ENCODE measurements at places on chromosomes 3 and 15.
A peak's percentile ranks its signal among the peaks of the same experiment; 100 is the strongest.

GRCh38 chr3:171943262-171944117 lies 95.9 kb upstream of the FNDC3B start:
- DNase-seq: no peak

- DNase-seq: no peak
Observed at GRCh38 chr15:68590721-68591389, 12.1 kb downstream of the CORO2B start.

DNA sequence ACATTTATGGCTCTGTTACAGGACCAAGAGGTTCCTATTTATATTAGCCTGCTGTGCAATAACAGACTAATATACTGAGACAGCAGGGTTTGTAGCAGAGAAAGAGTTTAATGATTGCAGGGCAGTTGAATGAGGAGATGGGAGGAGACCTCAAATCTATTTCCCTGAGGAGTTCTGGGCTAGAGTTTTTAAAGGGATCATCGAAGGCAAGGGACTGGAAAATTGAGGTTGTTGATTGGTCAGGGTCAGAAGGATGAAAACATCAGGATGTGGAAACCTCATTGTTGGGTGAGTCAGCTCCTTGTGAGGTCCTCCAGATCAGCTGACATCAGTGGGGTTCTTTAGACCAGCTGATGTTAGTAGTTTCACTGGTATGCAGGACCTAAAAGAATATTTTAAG lies 60.6 kb upstream of the GOLGA8B start:
- no peak for DNase-seq

GRCh38 chr3:38343797-38344594 lies 2.6 kb upstream of the XYLB start:
- DNase-seq: no peak

GRCh38 chr3:15926871-15927270 lies 129.1 kb upstream of the ANKRD28 start:
- DNase-seq: no peak

DNA sequence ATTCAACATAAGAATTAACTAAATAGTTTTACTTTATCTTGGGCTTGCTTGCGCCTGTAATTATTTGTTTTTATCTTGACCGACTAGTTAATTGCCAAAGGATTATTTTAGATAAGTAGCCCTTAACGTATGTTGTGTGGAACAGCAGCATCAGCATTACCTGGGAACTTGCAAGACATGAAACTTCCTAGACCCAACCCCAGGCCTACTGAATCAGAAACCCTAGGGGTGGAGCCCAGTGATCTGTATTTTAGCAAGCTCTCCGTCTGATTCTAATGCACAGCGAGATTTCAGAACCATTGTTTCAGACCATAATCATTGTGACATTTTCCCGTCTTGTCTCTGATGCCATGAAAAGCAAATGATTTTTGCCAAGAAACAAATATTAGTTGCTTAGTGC lies 31.1 kb downstream of the FILIP1L start:
- DNase-seq: no peak

DNA sequence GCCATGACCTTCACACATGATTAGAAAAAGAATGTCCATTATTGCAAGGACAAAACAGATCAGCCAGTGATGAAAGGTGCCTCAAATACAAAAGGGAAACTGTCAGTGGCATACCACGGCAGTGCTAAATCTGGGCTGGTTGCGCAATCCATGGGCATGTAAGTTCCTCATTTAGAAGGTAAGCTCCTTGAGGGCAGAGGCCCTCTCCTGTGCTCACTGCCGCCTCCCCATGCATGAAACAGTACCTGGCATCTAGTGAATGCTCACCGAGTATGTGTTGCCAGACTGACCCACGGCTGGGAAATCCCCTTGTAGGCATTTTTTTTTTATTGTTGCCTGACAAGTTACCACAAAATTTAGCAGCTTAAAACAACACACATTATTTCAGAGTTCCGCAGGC lies 312.1 kb upstream of the CHRM5 start:
- no peak for DNase-seq

DNA sequence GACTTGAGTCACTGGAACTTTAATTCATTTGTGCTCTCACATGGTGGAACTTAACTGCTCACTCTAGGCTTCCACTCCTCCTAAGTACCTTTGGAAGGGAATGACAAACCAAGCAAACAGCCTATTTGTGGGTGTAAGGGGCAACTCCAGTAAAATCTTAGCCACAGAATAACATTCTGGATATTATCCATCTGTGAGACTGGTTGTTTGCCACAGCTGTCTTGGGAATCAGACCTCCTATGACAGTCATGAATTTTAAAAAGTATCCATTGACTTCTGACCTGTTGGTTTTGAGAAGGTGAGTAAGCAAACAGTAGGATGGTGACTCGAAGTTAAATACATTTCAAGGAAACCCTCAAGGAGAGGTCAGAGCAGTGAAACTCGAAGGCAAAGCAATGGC lies 147.3 kb upstream of the CDIN1 start:
- no peak for DNase-seq

GRCh38 chr15:87238451-87239068 lies 1018.0 kb downstream of the NTRK3 start:
- no peak for DNase-seq

DNA sequence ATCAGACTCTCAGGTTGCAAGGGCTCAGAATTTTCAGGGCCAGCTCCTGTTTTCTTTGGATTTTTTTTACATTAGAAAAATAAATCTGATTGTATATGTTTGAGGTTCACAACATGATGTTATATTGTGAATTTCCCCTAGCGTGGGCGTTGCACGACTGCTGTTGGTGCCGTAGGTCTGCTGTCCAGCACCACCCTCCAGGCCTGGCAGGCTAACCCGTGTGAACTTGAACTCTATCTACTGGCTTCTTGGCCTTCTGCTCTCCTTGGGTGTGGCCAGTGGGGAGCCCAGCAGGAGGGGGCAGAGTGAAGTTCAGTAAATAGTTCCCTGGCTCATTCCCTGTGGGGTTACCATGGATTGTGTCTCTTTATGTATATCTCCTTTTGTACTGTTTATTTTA lies 80.5 kb upstream of the RORA start:
- DNase-seq: no peak

DNA sequence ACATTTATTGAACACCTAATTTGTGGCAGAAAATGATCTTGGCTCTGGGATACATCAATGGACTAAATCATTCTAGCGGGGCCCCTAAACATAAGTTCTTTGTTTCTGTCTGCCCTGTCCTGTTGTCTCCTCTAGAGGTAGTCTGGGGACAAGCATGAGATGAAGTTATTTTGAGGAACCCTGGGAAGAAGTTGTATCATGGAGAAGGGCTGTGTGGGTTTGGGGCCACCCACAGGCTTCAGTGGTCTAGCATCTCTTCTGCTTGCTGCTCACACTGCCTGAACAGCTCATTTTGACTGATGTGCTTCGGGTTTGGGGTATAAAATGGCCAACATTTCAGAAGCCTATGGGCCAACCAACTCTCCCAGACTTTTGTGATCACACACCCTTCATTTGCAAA lies 50.3 kb upstream of the OSBPL11 start:
- no peak for DNase-seq

GRCh38 chr3:111751961-111752360 lies 107.1 kb upstream of the PHLDB2 start:
- no peak for DNase-seq

DNA sequence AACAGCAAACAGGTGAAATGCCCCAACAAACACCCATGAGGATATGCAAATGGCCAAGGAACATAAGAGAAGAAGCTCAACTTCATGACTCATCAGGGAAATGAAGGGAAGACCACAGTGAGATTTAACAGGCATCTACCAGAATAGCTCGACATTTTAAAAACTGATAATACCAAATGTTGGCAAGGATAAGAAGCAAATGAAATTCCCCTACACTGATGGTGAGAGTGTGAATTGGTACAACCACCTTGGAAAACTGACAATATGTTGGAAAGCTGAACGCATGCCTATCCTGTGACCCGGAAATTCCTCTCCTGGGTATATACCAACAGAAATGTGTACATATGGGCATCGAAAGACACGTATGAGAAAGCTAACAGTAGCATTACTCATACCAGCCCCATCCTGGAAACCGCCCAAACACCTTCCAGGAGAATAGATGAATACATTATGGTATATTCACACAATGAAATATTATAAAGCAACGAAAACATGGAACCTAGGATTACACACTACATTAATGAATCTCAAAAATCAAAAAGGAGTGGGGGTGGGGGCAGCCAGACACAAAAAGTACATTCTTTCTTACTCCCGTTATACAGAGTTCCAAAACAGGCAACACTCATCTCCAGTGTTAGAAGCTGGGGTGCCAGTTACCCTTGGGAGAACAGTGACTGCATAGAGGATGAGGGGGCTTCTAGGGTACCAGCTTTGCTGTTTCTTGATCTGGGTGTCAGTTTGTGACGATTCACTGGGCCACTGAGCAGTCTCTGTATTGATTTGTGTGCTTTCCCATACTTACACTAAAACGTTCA lies 16.9 kb downstream of the RFTN1 start:
- DNase-seq: no peak

DNA sequence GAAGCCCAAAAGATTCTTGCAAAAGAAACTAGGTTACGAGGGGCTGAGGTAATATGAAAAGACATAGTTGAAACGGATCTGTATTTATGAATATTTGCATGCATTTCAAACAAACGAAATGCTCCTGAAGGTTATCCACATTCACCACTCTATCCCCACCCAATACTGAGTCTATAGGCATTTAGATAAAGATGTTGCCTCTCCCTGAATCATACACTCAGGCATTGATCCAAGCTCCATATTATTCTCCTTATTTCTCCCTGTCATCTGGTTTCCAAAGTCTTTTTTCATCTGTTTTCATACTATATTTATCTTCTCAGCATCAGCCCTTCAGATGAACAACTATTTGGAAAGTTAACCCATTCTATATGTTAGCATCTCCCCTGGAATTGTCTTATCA lies 492.5 kb upstream of the TGFBR2 start:
- DNase-seq: no peak

GRCh38 chr3:31922962-31923361 lies 58.1 kb downstream of the OSBPL10 start:
- no peak for DNase-seq

- peak; percentile 71 for DNase-seq
Observed at GRCh38 chr3:126540342-126540849, 16.4 kb downstream of the CHST13 start.

GRCh38 chr3:11713171-11713570 lies 69.5 kb upstream of the VGLL4 start:
- DNase-seq: no peak

- no peak for DNase-seq
Observed at GRCh38 chr3:44334326-44334725, 4.2 kb upstream of the TCAIM start.

DNA sequence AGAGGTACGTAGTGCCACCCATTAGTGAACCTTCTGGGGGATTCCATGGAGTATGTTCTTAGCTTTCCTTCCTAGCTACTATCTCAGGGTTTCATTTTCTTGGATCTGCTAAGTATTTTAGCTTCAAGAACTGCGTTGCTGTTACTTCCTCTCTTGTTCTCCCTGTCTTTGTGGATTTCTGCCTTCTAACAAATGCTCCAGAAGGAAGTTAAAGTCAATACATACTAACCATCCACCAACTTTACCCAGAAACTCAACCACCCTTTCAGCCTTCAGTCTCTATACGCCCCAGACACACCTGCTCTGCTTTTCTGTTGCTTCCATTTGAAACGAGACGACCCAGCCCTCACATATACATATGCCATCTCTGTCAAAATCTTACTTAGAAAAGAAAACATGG lies 2.4 kb upstream of the KLF13 start:
- DNase-seq: no peak

DNA sequence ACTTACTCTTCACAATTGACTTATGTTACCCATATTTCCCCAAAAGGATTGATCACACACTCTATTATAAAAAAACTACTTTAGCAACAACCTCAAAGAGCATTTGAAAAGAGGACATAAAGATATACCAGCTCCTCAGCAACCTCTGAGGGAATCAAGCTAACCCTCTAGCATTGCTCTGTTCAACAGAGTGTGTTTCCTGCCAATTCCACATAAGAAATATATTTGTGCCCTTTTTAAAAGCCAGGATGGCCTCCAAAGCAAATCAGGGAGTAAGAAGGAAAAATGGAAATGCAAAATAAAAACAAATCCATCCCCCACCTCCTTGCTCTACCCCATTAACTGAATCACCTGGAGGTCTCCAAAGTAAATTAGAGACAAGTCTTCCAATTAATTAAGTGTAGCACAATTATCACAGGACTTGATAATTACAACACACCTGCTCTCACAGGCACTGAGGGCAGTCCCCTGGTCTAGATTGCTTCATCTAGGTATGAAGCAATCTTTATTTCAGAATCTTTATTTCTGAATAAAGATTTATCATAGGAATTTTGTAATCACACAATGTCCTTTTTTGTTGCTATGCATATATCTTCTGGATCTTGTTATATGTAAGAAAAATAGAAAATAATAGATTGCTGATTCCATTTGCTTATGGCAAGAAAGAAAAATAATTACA lies 34.8 kb downstream of the GPR176 start:
- DNase-seq: no peak

DNA sequence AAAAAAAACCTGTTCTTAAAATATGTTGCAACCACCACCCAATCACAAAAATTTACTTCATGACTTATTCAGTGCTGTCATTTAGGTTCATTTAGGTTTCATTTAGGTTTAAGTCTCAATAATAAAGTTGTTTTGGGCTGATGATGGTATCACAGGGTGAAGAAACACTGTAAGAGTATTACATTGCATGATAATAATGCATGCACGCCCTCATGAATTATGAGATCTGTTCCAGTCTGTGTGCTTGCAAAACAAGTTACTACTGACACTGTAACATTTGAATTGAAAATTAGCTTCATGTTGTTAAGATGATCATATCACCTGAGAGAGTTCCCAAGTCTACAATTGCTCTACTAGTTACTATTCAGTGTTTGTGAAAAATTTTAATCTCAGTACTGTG lies at the start of gene AADACL2:
TSS of gene AADACL2 (plus strand) at position 315 of the 400 bp plus-strand sequence. CDS start 109 bp downstream, outside the sequence.
- no peak for DNase-seq

DNA sequence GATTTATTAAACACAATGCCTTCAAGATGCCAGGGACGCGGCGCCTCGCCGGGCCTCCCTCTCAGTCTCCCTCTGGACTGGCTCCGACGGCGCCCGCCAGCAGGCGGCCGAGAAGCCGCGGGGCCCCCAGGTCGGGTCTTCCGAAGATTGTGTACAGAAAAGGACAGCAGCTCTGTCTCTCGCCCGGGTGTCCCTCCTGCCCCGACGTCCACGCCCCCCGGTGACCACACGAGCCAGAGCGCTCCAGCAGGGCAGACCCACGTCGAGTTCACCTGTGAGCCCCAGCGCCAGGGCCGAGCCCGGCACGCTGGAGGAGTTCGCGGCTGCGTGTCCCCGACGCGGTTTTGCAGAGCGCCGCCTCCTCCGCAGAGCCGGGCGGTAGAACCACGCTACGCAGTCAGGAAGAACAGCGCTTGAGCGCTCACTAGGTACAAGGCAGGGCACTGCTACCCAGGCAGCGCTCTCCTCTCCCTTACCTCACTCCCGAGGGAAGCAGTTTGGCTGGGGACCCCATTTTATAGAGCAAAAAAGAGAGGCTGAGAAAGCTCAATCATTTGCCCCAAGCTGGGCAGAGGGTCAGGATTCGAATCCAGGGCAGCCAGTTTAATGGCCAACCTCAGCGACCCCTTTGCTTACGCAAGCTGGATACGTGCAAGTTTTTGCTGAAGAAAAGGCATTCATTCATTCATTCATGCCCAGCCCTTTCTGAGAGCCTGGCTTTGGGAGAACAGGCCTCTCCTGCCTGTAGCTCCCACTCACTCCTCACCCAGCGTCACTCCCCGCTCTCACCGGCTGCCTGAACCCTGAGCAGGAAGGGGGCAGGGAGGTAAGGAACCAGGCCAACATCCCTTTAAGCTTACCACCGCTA lies 3.0 kb upstream of the TLE3 start:
- peak; percentile 90 for DNase-seq

GRCh38 chr3:141561426-141562034 lies 74.7 kb downstream of the RASA2 start:
- DNase-seq: no peak
